Activated naive CD4-positive, alpha-beta T cell (primary cell): ENCODE measurements at places on chromosomes 6 and 20.

GRCh38 chr20:53291548-53291947, 302.1 kb downstream of the ZNF217 start:
- DNase-seq: no peak

- no peak for DNase-seq
Measured at GRCh38 chr20:45997187-45997586, 11.5 kb upstream of the MMP9 start.

GRCh38 chr20:44104798-44105517, 82.0 kb downstream of the JPH2 start:
- no peak for DNase-seq

- no peak for DNase-seq
Measured at GRCh38 chr20:57524511-57525176, at the start of gene CTCFL. Gene CTCFL (minus strand): TSS chr20:57525140. CDS start chr20:57524205, 935 bp downstream.

- DNase-seq: peak; percentile 73
Measured at GRCh38 chr6:32970413-32971241, 2.2 kb downstream of the BRD2 start.

DNA sequence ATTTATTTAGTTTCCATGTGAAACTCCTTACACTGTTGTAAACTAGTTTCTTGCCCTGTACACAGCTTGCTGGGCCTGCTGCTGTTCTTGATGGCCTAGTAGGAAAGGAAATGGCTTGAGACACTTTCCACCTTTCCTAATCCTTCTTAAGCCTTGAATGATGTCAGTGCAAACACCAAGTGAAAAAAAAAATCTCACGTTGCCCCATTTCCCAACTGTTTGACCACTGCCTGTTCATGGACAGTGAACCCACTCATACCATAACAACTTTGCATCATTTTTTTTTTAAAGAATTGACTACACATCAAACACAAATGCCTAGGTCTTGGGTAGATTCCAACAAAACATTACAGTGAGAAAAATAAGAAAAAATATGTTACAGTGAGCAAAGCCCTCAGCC, 653.6 kb upstream of the FLRT3 start:
- DNase-seq: no peak
